ENCODE measurements at places on chromosomes 4 and X.

DNA sequence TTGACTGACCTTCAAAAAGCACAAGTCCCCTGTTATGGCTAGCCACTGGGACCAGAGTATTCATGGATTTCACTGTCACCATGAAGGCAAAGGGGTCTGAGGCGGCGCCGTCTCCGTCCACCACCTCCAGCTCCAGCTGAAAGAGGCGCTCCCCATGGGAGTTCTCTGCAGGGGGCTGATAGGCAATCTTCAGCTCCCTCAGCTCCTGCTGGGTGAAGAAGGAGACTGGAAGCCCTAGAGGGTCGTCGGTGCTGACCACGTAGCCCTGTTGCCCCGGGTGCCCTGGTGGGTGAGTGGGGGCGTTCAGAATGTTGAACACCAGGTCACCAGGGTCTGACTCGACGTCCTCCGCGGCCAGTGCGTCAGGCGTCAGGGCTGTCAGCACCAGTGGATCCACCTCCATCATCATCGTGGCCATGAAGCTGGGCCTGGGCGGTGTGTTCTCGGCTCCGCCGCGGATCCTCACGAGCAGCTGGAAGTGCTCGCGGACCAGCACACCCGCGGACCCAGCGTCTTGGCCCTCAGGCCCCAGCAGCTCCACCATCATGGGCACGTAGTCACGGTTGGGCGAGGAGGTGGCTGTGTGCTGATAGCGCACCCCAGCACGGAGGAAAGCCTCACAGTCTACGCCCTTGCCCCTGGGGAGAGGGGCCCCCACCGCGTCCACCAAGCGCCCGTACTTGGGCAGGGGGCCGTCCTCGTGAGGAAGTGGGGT is 987 bp downstream of the FREM3 start:
- DNase-seq, result no peak

DNA sequence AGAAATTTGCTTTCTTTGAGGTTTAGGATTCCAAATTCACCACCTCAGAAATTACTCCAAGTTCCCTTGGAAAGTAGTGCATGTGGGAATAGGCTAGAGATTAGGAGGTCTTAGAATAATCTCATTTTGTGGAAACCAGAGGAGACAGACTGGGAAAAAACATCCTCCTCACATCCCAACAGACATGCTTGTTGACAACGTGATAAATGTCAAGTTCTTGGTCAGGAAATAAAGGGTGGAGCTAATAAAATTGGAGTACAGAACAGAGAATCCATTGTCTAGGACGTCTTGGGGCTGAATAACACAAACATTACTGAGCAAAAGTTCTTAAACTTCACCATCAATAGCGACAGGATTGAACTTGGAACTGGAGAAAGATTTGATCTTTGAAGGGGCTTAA is 233.4 kb downstream of the PABPC4L start:
- DNase-seq, result no peak

DNA sequence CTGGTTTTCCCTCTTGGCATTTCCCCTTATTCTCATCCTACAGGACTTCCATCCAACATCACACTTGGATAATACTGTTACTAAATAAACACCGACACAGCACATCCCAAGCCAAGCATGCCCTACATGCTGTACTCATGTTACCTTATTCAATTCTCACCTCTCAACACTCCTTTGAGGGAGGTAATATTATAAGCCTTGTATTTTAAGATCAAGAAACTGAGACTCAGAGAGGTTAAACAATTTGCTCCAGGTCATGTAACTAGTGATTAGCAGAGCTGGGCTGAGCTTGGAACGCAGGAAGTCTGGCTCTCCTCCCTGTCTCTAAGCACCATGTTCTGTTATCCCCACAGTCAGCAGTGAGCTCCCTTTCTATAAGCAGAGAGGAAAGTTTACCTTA is 333.6 kb upstream of the IGFBP7 start:
- no peak for DNase-seq

GRCh38 chrX:82961129-82961528 is 547.0 kb upstream of the POU3F4 start:
- no peak for DNase-seq

- peak; percentile 42 for DNase-seq
Measured at GRCh38 chr4:173013232-173013930, 155.2 kb upstream of the GALNT7 start.

GRCh38 chrX:128781506-128781905 is 729.3 kb upstream of the ACTRT1 start:
- peak; percentile 1 for DNase-seq

- no peak for DNase-seq
Measured at GRCh38 chrX:3713937-3714434, 537 bp upstream of the PRKX start.

GRCh38 chrX:3184176-3184930 is 143.1 kb downstream of the ARSF start:
- DNase-seq, result no peak

GRCh38 chr4:184473499-184474262 is 669 bp downstream of the IRF2 start:
- DNase-seq, result peak; percentile 29

DNA sequence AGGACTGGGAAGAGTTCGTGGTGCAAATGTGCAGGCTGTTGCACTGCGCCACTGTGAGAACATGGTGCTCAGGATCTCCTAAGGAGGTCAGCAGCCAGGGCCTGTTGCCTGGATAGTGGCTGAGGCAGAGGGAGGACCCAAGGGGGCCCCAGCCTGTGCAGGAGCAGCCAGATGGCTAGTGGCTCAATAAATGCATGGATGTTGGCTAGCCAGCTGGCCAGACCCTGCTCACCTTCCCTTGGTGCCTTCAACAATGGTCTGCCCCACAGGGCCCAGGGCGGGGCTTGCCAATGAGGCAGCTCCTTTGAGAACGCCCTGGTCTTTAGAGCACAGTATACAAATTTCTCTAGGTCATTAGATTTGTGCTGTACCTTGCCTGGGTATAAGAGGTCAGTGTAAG is 67.4 kb downstream of the TNIP2 start:
- no peak for DNase-seq

DNA sequence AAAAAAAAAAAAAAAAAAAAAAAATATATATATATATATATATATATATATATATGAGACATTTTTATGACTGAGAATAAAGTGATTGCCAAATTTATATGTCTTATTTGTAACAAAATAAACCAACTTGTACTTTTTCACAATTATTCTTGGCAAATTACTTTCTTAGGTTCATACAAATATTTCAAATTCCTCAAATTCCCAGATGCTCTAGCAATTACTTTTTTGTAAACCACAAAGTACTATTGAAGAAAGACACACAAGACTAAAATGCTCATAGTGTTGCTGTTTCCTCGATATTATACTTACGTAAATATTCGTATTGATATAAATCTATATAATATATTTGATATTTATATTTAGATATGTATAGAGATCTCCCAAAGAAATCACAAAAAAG is 390.0 kb downstream of the FAT4 start:
- no peak for DNase-seq

DNA sequence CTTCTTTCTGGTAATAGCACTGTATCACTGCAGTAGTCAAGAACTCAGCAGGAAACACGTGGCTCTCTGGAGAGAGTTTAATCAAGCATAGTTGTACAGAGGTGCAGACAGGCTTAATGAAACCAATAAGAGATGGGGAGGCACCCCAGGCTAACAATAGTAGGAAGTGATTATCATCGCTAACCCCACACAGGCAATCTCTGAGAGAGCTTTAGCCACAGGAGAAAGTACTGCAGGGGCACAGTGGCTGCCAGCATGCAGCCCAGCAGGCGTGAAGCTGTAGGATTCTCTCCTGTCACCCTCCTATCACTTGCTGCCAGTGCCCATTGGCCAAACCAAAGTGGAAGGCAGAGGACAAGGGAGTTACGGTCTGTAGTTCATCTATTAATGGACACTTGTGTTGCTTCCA is 450.0 kb upstream of the RASGEF1B start:
- no peak for DNase-seq

DNA sequence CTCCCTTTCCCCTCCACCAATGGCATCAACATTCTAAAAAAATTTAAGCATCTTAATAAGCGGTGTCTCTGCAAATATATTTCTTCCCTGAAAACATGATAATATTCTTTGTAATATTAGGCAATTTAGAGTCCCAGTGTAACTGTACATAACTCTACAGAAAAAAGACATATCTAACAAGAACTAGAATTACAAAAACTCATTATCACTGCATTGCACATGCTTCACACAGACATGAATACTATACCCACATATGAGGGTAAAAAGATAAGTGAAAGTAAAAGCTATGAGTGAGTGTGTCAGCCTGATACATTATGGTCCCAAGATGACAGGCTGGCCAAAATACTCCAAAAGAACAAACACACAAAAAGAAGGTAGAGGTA is 2.4 kb upstream of the FGB start:
- DNase-seq, result no peak

DNA sequence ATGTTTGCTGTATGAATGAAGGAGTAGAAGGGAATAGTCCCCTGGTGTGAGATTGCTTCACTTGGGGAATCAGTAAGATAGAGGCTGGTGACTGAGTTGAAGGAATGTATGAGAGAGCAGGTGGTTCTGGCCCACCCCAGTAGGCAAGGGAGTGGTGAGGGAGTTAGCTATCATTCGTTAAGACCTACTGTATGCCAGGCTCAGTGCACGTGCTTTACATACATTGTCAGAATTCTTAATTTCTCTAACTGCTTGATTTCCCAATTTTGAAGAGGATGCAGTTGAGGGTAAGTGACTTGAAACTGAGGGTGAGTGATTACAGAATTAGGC is 700 bp downstream of the VMA21 start:
- no peak for DNase-seq
